ENCODE measurements at places on chromosomes 7 and 10. TPM values are rescaled to one million over a fixed set of nuclear protein-coding genes. Genes with fewer than 3 reads are reported as not detected.

GRCh38 chr7:144019457-144019856, 19.3 kb downstream of the OR6B1 start:
- DNase-seq, result no peak

DNA sequence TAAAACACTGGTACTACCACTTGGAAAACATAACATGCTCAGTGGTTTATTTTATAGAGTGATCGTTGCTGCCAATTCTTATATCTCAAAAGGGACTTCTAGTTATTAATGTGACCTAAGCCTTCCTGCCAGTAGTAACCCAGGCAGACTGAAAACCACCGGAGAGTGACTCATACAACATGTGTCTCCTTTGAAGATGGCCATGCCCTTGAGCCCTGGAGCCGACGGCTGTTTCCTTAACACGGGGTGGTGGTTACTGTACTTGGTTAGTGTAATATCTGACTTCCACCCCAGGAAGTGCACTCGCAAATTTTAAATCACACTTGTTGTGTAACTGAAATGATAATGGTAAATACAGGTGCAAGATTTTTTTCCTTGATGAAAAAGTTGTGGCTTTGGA, 30.5 kb downstream of the JAKMIP3 start:
- DNase-seq, result peak; percentile 65

- DNase-seq, result no peak
Measured at GRCh38 chr10:117964536-117964935, 82.2 kb downstream of the RAB11FIP2 start.

ZKSCAN5 gene
- total RNA-seq, result 13.9 TPM

C10orf90 gene
- not detected for total RNA-seq

VENTX gene
- not detected for total RNA-seq

CFAP43 gene
- total RNA-seq, result 0.18 TPM
